ENCODE measurements at places on chromosomes 16 and 17.

GRCh38 chr16:61237884-61238485 lies 798.3 kb downstream of the CDH8 start:
- DNase-seq: no peak

DNA sequence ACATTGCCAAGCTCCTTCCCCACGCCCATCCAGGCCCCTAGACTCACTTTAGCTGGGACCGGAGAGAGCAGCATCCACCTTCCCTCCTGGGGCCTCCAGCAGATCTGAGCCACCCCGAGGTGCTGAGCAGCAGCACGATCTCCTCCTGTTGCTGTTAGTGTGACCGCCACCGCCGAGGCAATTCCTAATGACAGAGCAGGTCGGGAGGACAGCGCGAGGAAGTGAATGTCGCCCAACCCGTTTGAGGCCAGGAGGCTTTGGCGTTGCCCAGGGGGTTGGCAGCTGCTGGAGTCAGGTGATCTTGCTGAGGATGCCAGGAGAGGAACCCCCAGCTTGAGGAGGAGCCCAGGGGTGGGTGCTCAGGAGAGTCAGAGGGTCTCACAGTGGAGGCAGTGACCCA lies at the start of gene RNF222:
Gene RNF222 (minus strand): TSS at position 192 of the 400 bp plus-strand sequence. CDS start 4,366 bp downstream, outside the sequence.
- DNase-seq: no peak

- DNase-seq: no peak
Measured at GRCh38 chr16:27640277-27640600, 90.3 kb downstream of the KATNIP start.

- DNase-seq: no peak
Measured at GRCh38 chr16:31439519-31439918, 3.1 kb downstream of the ZNF843 start.

- no peak for DNase-seq
Measured at GRCh38 chr17:36089339-36089865, 541 bp downstream of the CCL3 start.

DNA sequence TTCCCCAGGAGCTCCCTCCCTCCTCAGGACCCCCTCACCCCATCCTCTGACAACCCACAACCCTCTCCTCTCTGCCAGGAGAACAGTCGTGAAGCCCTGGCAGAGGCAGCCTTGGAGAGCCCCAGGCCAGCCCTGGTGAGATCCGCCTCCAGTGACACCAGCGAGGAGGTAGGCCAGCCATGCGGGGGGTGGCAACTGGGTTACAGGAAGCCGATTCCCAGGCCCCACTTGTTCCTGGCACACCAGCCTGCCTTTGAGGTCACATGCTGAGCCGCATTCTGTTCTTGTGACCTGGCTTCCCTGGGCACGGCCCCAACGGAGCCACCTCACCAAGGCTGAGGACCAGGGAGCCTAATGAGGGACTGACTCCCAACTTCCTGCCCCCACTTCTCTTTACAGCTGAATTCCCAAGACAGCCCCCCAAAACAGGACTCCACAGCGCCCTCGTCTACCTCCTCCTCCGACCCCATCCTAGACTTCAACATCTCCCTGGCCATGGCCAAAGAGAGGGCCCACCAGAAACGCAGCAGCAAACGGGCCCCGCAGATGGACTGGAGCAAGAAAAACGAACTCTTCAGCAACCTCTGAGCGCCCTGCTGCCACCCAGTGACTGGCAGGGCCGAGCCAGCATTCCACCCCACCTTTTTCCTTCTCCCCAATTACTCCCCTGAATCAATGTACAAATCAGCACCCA lies 7.9 kb downstream of the NAT9 start:
- DNase-seq: no peak

- no peak for DNase-seq
Measured at GRCh38 chr17:75503976-75504346, 11.4 kb downstream of the CASKIN2 start.

DNA sequence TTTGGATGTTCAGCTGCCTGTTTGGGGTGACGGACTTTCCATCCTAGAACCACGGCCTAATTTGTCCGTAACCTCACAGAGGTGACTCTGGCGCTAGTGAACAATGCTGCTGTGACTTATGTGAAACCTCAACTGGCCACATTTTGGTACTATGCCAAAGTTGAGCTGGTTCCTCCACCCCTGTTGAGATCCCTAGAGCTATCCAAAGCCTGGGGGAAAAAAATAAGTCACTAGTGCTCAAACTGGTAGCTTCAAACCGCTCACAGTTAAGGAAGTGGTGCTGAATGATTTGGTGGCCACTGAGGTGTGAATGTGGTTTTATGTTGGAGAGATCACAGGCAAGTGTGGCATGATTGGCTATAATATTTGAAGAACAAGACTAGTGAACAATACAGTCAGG lies 11.3 kb upstream of the TUBG2 start:
- DNase-seq: no peak

GRCh38 chr17:66480802-66481201 lies 178.4 kb downstream of the PRKCA start:
- DNase-seq: no peak

- DNase-seq: no peak
Measured at GRCh38 chr16:59605706-59606105, 871.6 kb upstream of the GOT2 start.

DNA sequence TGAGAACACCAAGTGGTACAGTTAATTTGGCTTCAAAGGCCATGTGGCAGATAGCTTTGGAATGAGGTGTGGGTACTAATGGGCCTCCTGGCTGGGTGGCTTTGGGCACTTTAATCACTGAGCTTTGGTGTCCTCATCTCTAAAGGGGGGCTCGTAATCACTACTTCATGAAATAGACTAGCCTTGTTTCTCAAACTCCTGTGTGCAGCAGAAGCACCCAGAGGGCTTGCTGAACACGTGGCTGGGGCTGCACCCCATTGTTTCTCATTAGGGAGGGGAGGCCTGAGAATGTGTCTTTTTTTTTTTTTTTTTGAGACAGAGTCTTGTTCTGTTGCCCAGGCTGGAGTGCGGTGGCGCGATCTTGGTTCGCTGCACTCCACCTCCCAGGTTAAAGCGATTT lies 5.8 kb downstream of the EPN2 start:
- DNase-seq: no peak

DNA sequence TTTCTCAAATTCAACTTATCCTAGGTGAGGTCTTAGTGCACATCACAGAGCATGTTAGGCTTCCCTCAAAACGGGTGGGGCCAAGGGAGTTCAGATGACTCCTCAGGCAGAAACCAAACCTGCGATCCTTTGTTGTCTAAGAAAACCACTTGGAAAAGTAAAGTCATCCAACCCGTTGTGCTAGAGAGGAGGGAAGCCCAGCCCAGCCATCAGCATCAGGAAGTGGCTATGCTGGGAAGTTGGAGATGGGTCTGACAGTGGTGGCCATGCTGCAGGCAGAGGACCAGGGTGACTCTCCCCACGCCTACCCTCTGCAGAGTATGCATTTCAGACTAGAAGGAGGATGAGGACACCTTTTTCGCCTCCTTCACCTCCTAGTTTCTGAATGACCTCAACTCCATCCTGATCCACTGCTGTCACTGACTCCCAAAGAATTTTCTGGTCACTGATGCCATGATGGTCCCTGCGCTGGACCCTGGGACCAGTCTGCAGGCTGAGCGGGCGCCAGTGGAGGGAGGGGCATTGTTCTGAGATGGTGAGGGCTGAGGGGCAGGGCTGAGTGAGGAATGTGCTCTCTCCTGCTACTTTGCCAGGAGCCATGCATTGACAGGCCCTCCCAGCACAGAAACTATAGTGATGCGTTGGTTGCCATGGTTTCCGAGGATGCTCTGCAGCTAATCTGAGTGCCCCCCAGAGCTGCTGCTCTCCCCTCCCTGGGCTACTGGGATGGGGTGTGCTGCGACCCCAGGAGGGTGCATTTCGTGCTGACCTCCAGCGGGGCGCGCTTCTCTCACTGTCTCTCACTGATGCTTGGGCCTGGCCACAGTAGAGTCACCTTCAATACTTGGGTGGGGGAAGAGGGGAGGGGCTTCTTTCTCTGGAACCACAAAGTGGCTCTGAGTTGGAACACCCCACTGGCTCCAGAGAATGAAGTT lies 20.4 kb downstream of the ALOX12B start:
- no peak for DNase-seq

- DNase-seq: no peak
Measured at GRCh38 chr17:77253611-77254051, 112.9 kb downstream of the SEC14L1 start.

DNA sequence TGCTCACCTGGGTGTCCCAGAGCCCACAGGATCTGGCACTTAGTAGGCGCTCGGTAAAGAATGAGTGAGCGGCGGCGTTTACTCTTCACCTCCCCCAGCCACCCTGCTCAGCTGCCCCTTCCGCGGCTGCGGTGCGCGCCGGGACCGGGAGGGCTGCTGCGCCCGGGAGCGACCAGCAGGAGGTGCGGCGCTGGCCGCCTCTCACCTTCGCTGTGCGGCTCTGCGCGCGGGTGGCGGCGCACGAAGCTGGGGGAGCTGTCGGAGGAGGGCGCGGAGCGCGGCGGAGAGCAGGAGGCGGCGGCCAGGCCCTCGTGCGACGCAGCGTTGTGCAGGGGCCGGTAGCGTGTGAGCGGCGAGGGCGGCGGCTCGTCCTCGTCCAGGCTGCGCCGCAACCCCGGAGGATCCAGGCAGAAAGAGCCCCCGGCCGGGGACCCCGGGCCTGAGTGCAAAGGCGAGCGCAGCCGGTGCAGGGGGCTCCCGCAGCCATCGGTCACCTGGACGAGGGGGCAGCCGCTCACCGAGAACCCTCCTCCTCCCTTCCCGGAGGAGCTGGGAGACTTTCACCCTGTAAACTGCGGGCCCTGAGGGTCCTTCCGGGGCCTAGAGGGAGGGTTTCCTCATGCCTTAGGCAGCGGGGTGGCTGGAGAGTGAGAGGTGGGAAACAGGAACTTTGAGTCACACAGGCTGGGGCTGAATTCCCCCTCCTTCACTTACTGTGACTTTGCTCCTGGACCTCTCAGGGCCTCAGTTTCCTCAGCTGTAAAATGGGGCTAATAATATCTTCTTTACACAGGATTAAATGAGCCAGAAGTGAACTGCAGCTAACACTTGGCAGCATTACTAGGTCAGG lies 12.5 kb downstream of the SAMD14 start:
- DNase-seq: peak; percentile 54

- DNase-seq: no peak
Measured at GRCh38 chr16:47461598-47462266, 601 bp downstream of the PHKB start.

DNA sequence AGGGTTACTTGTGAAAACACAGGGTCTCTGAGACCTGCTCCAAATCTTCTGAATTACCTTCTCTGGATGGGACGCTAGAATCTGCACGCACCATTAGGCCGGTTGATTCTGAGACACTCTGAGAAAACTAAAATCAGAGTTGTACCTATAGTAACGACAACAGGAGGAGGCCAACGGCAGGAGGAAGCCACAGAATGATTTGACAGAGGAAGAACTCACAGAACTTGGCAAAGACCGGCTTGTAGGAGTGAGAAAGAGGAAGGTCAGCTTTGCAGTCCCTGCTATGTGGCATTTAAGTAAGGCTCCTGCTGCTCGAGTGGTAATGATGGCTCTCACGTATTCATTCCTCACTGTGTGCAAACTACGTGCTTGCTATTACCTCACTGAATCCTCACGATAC lies 483.0 kb downstream of the TMEM114 start:
- no peak for DNase-seq

GRCh38 chr17:47896672-47897490 lies 845 bp downstream of the SP2 start:
- no peak for DNase-seq

DNA sequence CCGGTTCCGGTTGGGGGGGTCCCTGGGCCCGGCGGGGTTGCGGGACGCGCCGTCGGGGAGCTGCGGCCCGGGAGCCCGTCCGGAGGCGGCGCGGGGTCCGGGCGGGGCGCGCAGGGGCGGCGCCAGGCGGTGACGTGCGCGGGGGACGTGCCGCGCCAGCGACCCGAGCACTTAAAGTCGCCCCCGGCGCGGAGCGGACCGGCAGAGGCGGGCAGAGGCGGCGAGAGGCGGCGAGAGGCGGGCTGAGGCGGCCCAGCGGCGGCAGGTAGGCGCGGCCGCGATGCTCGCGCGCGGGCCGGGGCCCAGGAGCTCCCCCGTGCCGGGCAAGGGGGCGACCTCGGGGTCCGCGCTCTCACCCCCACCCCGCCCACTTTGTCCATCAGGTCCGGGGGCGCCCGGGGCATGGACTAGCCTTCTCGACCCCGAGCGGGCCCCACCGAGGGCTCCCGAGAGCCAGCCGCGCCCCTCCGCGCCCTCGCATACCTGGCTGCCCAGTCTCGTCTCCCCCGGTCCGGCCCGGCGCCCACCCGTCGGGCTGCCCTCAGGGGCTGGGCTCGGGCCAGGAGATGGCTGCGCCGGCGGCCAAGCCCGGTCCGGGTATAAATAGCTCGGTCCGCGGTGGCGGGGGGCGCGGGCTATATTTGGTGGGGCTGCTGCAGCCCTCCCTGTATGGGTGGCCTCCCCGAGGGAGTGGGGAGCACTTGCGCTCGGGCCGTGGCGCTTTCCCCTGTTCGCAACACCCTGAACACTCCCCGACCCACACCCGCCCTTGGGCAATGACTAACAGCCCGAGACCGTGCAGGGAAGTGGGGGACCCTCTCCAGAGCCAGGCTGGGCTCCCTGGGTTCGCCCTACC lies at the start of gene SLC16A3:
Gene SLC16A3 (plus strand): TSS at position 201 of the 856 bp plus-strand sequence. CDS start 6,967 bp downstream, outside the sequence.
- DNase-seq: peak; percentile 50

GRCh38 chr17:30586818-30587595 lies 109.8 kb downstream of the GOSR1 start:
- no peak for DNase-seq

DNA sequence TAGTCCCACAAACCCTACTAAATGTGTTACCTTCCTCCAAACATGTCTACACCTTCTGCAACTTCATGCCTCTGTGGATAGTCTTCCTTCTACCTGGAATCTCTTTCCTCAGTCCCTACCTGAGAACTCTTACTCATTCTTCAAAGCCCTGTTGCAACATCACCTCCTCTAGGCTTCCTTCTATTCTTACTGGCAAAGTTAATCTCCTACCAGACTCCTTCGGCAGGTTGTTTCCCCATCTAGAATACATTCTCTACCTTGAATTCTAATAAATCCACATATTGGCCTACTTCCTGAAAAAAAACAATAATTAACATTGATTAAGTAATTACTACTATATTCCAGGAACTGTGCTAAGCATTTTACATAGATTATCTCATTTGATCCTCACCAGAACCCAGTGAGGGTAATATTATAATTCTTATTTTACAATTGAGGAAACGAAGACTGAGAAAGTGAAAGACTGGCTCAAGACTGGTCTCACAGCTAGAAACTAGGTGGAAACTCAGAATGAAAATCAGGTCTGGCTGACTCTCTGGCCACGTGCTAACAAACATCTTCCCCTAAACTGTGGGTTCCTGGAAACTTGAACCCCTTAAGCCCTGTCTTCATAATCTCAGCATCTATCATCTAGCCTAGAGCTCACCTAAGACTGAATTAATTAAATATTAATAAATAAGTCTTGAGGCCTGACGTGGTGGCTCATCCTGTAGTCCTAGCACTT lies 4.6 kb upstream of the STAT3 start:
- no peak for DNase-seq

GRCh38 chr17:79803997-79804855 lies 7.3 kb upstream of the CBX8 start:
- DNase-seq: peak; percentile 23

GRCh38 chr17:10790491-10791401 lies 13.2 kb downstream of the TMEM238L start:
- no peak for DNase-seq

GRCh38 chr16:19785512-19786130 lies 67.5 kb downstream of the IQCK start:
- DNase-seq: no peak

Measured in CD4-positive, alpha-beta T cell treated with Interleukin-6 at 100 ng/mL for 8 hours (primary cell).